ENCODE measurements at places on chromosomes 7 and 10. TPM values are rescaled to one million over a fixed set of nuclear protein-coding genes. Genes with fewer than 3 reads are reported as not detected.

GRCh38 chr10:72081210-72081609, 7.1 kb downstream of the SPOCK2 start:
- no peak overlapping the region for H3K4me3 ChIP-seq
- no peak for DNase-seq
- no peaks in the 10 kb centered on the region for H3K27me3 ChIP-seq

GRCh38 chr7:96397936-96398598, 76.2 kb upstream of the SLC25A13 start:
- peaks cover 18% of the 10 kb centered on the region for H3K27me3 ChIP-seq
- no peak overlapping the region for H3K27ac ChIP-seq
- H3K4me1 ChIP-seq: no peaks in the 10 kb centered on the region
- H3K36me3 ChIP-seq: no peaks in the 10 kb centered on the region

DNA sequence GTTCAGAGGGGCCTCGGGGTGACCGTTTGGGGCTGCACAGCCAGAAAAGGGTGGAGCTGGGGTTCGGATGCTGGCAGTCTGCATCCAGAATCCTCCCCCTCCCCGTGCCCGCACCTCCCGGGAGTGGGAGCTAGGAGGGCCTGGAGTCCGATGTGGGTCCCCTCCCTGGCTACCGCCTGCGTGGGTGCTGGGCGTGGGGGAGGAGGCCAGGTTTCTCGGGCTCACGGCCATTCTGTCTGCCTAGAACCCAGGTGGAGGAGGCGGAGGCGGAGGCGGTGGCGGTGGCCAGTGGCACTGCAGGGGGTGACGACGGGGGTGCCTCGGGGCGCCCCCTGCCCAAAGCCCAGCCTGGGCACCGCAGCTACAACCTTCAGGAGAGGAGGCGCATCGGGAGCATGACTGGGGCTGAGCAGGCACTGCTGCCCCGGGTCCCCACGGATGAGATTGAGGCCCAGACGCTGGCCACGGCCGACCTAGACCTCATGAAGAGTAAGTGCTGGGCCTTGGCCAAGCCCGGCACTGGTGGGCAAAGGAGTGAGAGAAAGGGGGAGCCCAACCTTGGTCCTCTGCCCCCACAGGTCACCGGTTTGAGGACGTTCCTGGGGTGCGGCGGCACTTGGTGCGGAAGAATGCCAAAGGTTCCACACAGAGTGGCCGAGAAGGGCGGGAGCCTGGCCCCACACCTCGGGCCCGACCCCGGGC, 7.0 kb downstream of the SLC4A2 start:
- H3K36me3 ChIP-seq: peaks cover 13% of the 10 kb centered on the region
- no peak overlapping the region for H3K27ac ChIP-seq
- no peak for DNase-seq

- no peaks in the 10 kb centered on the region for H3K27me3 ChIP-seq
- peaks cover 4% of the 10 kb centered on the region for H3K4me1 ChIP-seq
- DNase-seq: no peak
- H3K27ac ChIP-seq: no peak overlapping the region
Measured at GRCh38 chr10:66222462-66223046, 703.3 kb upstream of the LRRTM3 start.

DNA sequence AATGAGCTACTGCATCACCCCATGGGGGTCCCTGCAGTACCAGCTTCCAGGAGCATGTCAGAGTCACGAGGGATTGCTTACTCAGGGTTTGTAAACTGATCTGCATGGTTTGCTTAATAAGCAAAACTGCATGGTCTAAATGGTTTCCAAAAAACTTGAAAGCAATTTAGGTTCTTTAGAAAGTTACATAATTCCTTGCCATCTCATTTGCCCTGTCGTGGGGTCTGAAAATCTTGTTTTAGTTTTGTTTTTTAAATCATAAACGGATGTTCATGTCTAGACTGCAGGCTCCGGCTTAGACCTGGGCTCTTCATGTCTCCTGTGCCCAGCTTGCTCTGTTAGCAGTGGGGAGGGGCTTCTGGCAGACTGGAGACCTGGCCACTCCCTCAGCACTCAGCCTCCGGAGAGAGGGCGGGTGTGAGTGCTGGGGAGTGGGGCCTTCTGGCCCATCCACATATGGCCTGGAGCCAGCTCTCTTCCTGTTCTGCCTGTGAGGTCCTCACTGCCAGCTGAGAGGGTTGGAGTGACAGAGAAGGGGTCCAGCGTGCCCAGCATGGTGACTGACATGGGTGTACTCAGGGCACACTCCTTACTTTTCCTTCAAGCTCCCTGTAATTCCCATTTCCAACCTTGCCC, 17.5 kb downstream of the PRF1 start:
- DNase-seq: no peak
- peaks cover 11% of the 10 kb centered on the region for H3K27me3 ChIP-seq
- peaks cover 21% of the 10 kb centered on the region for H3K4me1 ChIP-seq
- H3K36me3 ChIP-seq: peaks cover 4% of the 10 kb centered on the region

Gene GPR22
- not detected for total RNA-seq

Gene ANKRD22
- total RNA-seq: 0.37 TPM

Gene CPVL
- 0.33 TPM for total RNA-seq

Gene DPYSL4
- 1.5 TPM for total RNA-seq

Data from activated CD8-positive, alpha-beta memory T cell treated with anti-CD3 and anti-CD28 coated beads, Interleukin-2, amount 10 ng/mL, durations not matched to agents 7 days and 5 days (primary cell).